Activated CD4-positive, alpha-beta memory T cell treated with anti-CD3 and anti-CD28 coated beads for 36 hours (primary cell): ENCODE measurements at places on chromosomes 3 and 15. TPM values are rescaled to one million over a fixed set of nuclear protein-coding genes. Genes with fewer than 3 reads are reported as not detected.

GRCh38 chr3:69178838-69179739 lies 56.7 kb upstream of the LMOD3 start:
- DNase-seq: no peak
- H3K36me3 ChIP-seq: peaks cover 71% of the 10 kb centered on the region
- H3K27ac ChIP-seq: peak overlapping the region; percentile 38
- H3K27me3 ChIP-seq: no peaks in the 10 kb centered on the region
- no peak overlapping the region for H3K4me3 ChIP-seq
- H3K4me1 ChIP-seq: peaks cover 51% of the 10 kb centered on the region

DNA sequence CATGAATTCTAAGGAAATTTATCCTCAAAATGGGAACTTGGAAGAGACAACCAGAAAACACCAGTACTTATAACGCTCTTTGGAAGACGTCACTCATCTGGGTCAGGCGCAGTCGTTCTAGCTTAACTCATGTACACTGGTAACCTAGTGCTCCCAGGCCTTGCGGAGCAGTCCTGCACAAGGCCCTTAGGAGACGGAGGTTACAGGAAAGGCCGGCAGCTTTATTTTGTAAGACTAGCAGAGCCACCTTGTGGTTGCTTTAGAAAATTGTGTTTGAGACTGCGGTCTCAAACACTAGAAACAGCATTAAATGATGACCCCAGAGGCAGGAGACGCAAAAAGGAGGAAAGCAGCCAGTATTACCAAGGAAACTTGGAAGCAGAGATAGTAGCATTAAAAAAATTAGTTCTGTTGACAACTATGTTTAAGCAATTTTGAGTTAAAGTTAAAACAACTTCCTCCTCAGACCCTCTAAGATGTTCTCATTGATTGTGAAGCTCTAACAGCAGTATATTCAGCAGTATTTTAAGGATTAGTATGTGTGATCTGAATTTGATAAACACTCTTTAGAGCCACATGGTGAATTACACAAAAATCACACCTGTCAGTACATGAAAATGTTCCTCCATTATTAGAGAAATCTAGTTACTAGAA lies 141.9 kb upstream of the C2CD4B start:
- no peak overlapping the region for H3K27ac ChIP-seq
- H3K4me3 ChIP-seq: no peak overlapping the region
- peaks cover 19% of the 10 kb centered on the region for H3K27me3 ChIP-seq
- DNase-seq: peak; percentile 15
- H3K4me1 ChIP-seq: peaks cover 3% of the 10 kb centered on the region

DNA sequence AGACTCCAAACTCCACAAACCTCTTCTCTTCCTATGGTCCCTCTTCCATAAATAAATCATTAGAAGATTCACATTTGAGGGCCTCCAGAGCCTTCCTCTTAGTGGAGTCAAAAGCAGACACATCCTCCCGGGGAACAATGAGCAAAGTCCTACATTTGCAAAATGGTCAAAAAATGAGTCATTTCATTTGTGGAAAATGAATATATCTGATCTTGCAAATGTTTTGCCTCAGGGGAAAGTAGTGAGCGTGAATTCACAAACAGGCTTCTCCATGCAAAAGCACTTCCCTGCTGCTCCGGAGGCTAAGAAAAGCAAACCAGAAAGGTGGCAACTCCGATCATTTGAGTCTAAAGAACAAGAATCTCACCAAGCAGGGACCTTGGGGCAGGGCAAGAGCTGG lies 86.7 kb upstream of the IQSEC1 start:
- H3K27me3 ChIP-seq: no peaks in the 10 kb centered on the region
- no peak for DNase-seq
- H3K4me3 ChIP-seq: no peak overlapping the region
- H3K4me1 ChIP-seq: no peaks in the 10 kb centered on the region
- peaks cover 4% of the 10 kb centered on the region for H3K36me3 ChIP-seq

- no peaks in the 10 kb centered on the region for H3K4me1 ChIP-seq
- H3K4me3 ChIP-seq: no peak overlapping the region
- no peak overlapping the region for H3K27ac ChIP-seq
- DNase-seq: no peak
- H3K27me3 ChIP-seq: no peaks in the 10 kb centered on the region
Measured at GRCh38 chr3:27160146-27160545, 209.0 kb downstream of the NEK10 start.

DNA sequence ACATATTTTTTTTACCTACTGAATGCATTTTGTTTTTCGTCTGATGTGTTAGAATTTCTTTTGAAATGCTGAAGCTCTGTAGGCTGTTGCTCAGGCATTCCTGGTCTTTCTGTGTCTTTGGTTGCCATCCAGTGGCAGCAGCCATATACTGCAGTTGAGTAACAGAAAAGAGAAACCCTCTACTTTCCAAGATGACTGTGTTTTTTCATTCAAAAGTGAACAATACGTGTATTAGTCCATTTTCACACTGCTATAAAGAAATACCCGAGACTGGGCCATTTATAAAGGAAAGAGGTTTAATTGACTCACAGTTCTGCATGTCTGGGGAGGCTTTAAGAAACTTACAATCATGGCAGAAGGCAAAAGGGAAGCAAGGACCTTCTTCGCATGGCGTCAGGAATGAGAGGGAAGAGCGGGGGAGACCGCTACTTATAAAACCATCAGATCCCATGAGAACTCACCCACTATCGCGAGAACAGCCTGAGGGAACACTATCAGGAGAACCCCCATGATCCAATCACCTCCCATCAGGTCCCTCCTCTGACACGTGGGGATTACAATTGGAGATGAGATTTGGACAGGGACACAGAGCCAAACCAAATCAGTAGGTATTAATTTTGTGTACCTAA lies 4.7 kb upstream of the GOLGA8B start:
- H3K27me3 ChIP-seq: no peaks in the 10 kb centered on the region
- DNase-seq: peak; percentile 77
- peaks cover 13% of the 10 kb centered on the region for H3K4me1 ChIP-seq
- H3K4me3 ChIP-seq: peak overlapping the region; percentile 76
- no peaks in the 10 kb centered on the region for H3K36me3 ChIP-seq

Gene ACP3
- not detected for total RNA-seq

Gene LRRC28
- total RNA-seq: 22.6 TPM

DNA sequence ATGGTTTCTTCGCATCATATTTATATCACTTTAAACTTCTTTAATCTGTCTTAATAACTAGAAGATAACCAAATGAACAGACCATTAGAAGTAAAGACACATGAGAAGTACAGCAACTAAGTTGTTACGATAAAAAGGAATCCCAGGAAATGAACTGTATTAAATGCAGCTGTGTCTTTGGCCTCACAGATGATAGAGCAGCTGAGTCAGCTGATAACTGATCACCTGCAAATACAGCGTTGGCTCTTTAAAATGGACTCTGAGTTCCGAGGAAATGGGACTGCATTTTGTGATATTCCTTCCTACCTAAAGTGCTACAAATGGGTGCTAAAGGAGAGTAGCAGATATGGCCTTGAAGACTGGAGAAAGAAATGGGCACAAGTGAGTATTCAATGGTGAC lies 121.0 kb upstream of the C15orf61 start:
- DNase-seq: no peak
- no peaks in the 10 kb centered on the region for H3K4me1 ChIP-seq
- H3K27me3 ChIP-seq: no peaks in the 10 kb centered on the region
- H3K27ac ChIP-seq: no peak overlapping the region
- H3K36me3 ChIP-seq: no peaks in the 10 kb centered on the region

- H3K4me3 ChIP-seq: no peak overlapping the region
- no peak for DNase-seq
- no peaks in the 10 kb centered on the region for H3K4me1 ChIP-seq
- no peaks in the 10 kb centered on the region for H3K36me3 ChIP-seq
- peaks cover 7% of the 10 kb centered on the region for H3K27me3 ChIP-seq
Measured at GRCh38 chr3:46609944-46610722, 2.2 kb upstream of the FAM240A start.

Gene SNRPA1
- 167 TPM for total RNA-seq

GRCh38 chr3:56610669-56611335 lies 53.8 kb downstream of the CCDC66 start:
- H3K27me3 ChIP-seq: no peaks in the 10 kb centered on the region
- H3K27ac ChIP-seq: peak overlapping the region; percentile 53
- H3K36me3 ChIP-seq: peaks cover 71% of the 10 kb centered on the region
- no peak overlapping the region for H3K4me3 ChIP-seq

GRCh38 chr3:177158461-177158860 lies 38.8 kb downstream of the TBL1XR1 start:
- H3K27me3 ChIP-seq: no peaks in the 10 kb centered on the region
- peaks cover 13% of the 10 kb centered on the region for H3K36me3 ChIP-seq
- no peak for DNase-seq
- peaks cover 39% of the 10 kb centered on the region for H3K4me1 ChIP-seq

DNA sequence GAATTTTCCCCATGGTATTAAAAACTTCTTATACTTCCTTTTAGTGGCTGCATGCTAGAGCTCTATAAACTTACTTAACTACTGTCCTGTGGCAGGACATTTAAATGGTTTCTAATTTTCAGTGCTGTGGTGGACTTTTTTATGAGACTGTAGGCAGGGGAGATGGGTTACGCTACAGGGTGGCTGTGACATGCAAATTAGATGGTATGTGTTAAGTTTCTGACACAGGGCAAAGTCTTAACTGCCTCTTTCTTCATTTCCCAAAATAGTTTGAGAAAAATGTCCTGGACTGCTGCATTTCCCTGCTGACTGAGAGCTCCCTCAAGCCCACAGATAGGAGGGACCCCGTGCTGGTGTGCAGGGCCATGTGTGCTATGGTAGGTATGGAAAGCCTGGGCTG lies 22.0 kb downstream of the TGM4 start:
- DNase-seq: no peak
- H3K27ac ChIP-seq: no peak overlapping the region
- H3K4me3 ChIP-seq: no peak overlapping the region
- H3K4me1 ChIP-seq: no peaks in the 10 kb centered on the region

Gene PATL2
- 16.5 TPM for total RNA-seq

GRCh38 chr3:99965681-99966408 lies 148.2 kb downstream of the CMSS1 start:
- peaks cover 17% of the 10 kb centered on the region for H3K4me1 ChIP-seq
- H3K4me3 ChIP-seq: no peak overlapping the region
- DNase-seq: no peak
- H3K36me3 ChIP-seq: peaks cover 4% of the 10 kb centered on the region
- H3K27me3 ChIP-seq: no peaks in the 10 kb centered on the region

Gene SLC9A9
- 1.3 TPM for total RNA-seq

- no peak for DNase-seq
- H3K4me3 ChIP-seq: no peak overlapping the region
- H3K36me3 ChIP-seq: no peaks in the 10 kb centered on the region
- H3K4me1 ChIP-seq: no peaks in the 10 kb centered on the region
Measured at GRCh38 chr3:168398371-168399025, 302.8 kb upstream of the GOLIM4 start.

- no peaks in the 10 kb centered on the region for H3K36me3 ChIP-seq
- H3K27ac ChIP-seq: no peak overlapping the region
- DNase-seq: no peak
- no peaks in the 10 kb centered on the region for H3K27me3 ChIP-seq
Measured at GRCh38 chr3:24810881-24811280, 316.2 kb upstream of the THRB start.

GRCh38 chr3:100463002-100463401 lies 29.4 kb upstream of the TMEM45A start:
- no peaks in the 10 kb centered on the region for H3K36me3 ChIP-seq
- no peak overlapping the region for H3K27ac ChIP-seq
- peak; percentile 14 for DNase-seq
- H3K27me3 ChIP-seq: no peaks in the 10 kb centered on the region
- peaks cover 7% of the 10 kb centered on the region for H3K4me1 ChIP-seq

DNA sequence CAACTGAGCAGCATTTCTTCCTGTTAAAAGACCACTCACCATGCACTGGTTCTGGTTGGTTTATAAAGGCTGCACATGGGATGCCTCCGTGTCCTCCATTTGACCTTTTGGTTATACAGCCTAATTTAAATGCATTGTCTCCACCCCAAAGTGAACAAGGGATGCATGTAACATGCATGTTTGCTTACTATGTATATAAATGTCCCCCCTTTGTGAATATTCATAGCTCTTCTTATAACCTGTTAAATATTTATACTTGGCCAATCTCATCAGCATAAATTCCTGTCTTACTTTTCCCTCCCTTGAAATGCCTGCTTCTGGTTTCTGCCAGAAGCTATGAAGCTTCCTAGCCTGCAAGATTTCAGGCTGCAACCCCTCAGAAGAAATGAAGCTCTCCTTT lies 27.4 kb downstream of the TARS3 start:
- no peak for DNase-seq
- H3K27ac ChIP-seq: no peak overlapping the region
- peaks cover 60% of the 10 kb centered on the region for H3K36me3 ChIP-seq
- peaks cover 49% of the 10 kb centered on the region for H3K4me1 ChIP-seq
- no peaks in the 10 kb centered on the region for H3K27me3 ChIP-seq
- no peak overlapping the region for H3K4me3 ChIP-seq

Gene SNX33
- total RNA-seq: 3.2 TPM

GRCh38 chr3:170982733-170983132 lies 43.8 kb downstream of the SLC2A2 start:
- no peak for DNase-seq
- no peaks in the 10 kb centered on the region for H3K4me1 ChIP-seq
- no peak overlapping the region for H3K4me3 ChIP-seq
- H3K27ac ChIP-seq: no peak overlapping the region
- H3K27me3 ChIP-seq: peaks cover 15% of the 10 kb centered on the region
- no peaks in the 10 kb centered on the region for H3K36me3 ChIP-seq

DNA sequence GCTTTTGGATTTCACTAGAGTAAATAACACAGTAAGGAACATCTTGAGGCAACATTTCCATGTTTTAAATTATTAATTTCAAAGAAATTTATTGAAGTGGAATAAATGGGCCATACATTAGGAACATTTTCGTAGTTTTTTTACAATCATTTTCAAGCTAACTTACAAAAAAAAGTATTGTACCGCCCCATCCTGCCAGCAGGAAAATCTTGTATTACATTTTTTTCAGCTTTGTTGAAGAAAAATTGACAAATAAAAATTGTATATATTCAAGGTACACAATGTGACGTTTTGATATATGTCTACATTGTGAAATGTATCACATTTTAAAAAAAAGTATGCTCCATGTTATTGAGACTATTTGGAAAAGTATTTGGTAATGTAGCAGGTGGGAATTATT lies 1001.9 kb upstream of the NR2F2 start:
- H3K27me3 ChIP-seq: peaks cover 14% of the 10 kb centered on the region
- H3K4me1 ChIP-seq: no peaks in the 10 kb centered on the region

- peaks cover 3% of the 10 kb centered on the region for H3K36me3 ChIP-seq
- DNase-seq: no peak
- H3K27ac ChIP-seq: no peak overlapping the region
- H3K4me1 ChIP-seq: peaks cover 18% of the 10 kb centered on the region
Measured at GRCh38 chr3:50314342-50314741, 8.2 kb downstream of the HYAL2 start.

DNA sequence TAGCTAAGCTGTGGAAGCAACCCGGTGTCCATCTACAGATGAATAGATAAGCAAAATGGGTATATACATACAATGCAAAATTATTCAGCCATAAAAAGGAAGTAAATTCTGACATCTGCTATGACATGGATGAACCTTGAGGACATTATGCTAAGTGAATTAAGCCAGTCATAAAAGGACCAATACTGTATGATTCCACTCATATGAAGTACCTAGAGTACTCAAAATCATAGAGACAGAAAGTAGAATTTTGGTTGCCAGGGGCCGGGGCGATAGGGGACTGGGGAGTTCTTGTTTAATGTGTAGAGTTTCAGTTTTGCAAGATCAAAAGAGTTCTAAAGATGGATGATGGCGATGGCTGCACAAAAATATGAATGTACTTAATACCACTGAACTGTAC lies 10.3 kb downstream of the EID1 start:
- DNase-seq: peak; percentile 71
- H3K27me3 ChIP-seq: peaks cover 19% of the 10 kb centered on the region
- no peaks in the 10 kb centered on the region for H3K36me3 ChIP-seq
- peaks cover 12% of the 10 kb centered on the region for H3K4me1 ChIP-seq
- H3K27ac ChIP-seq: no peak overlapping the region
- no peak overlapping the region for H3K4me3 ChIP-seq

Gene TUSC7
- total RNA-seq: not detected

- H3K27ac ChIP-seq: no peak overlapping the region
- no peaks in the 10 kb centered on the region for H3K36me3 ChIP-seq
- no peak for DNase-seq
Measured at GRCh38 chr3:144363856-144364255, 392.2 kb downstream of the DIPK2A start.
